Fibroblast of gingiva (primary cell): ENCODE measurements at places on chromosomes 4 and X.

- no peak for DNase-seq
Measured at GRCh38 chr4:121308328-121308663, 72.5 kb downstream of the QRFPR start.

- DNase-seq, result no peak
Measured at GRCh38 chr4:184805462-184806228, 20.1 kb downstream of the ACSL1 start.

DNA sequence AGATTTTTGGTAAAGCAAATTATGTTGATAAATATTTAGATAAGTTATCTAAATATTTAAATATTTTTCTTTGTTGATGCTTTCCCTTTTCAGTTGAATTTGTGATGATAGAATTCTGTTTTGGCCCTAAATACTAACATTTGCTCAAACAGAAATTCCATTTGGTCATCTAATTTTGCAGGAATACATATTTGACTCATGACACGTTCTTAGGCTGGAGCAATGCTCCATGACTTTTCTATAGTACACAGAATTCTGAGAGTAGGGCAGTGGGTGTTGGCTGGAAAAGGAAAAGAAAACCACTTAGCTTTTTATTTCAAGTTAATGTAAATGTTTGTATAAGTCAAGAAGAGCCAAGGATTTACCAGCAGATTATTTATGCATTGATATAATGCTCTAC lies 58.6 kb upstream of the GK2 start:
- DNase-seq, result peak; percentile 44

DNA sequence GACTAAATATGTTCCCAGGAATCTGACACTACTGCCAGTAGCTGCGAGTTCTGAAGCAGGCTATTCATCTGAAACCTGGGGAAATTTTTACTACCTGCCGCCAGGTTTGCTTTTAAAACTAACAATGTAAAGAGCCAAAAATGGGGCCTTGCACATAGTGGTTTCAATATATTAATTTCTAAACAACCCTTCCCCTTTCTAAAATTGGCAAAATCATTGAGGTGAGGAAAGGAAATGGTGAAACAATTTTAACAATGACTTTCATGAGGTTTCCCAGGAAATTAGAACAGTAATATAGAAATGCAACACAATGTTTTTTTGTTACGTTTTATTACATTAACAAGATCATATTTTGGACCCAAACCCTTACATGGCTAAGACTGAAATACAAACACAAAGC lies 21.3 kb downstream of the FANCB start:
- DNase-seq, result no peak

- DNase-seq, result no peak
Measured at GRCh38 chr4:86608757-86609375, 14.8 kb downstream of the PTPN13 start.

DNA sequence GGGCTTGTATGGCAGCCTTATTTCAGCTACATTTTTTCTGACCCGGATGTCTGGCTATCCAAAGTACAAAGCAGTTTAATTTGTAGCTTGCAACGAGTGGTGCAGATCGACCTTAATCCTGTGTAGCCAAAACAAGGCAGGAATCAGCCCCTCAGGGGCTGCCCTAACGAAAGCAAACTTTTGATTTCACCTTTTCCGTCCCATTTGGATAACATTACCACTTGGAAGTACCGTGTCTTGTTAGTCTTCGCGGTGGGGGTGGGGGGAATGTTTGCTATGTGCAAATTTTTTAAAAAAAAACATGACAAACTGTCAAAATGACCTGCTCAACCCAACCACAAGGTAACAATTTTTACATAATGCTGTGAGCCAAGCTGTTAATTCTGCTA lies 766 bp upstream of the DNAJB14 start:
- no peak for DNase-seq

DNA sequence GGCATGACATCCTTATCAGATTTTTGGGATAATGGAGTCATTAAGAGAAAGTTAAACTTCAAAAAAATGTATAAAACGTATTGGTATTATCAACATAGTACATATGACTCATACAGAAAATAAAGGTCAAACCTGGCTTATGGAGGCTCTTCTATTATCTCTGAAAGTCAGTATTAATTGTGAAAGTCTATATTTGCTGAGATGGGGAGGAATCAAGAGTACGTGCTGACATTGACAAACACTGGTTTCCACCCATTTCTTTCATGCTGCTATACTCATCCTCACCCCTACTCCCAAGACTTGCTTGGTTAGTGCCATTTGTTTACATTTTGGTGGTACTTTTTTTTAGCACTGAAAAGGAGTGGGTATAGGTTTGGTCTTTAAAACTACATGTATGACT lies 30.8 kb upstream of the PLA2G12A start:
- DNase-seq, result no peak
